ENCODE measurements at places on chromosomes 2 and 18.

- DNase-seq = no peak
These were observed 58.6 kb upstream of the GLS start for GRCh38 chr2:190822043-190822442.

GRCh38 chr2:57075226-57075625, 891.4 kb downstream of the CCDC85A start:
- no peak for DNase-seq

GRCh38 chr18:79043288-79043687, 25.9 kb upstream of the ATP9B start:
- no peak for DNase-seq

- no peak for DNase-seq
These were observed 79.1 kb upstream of the EPB41L3 start for GRCh38 chr18:5622905-5623304.

DNA sequence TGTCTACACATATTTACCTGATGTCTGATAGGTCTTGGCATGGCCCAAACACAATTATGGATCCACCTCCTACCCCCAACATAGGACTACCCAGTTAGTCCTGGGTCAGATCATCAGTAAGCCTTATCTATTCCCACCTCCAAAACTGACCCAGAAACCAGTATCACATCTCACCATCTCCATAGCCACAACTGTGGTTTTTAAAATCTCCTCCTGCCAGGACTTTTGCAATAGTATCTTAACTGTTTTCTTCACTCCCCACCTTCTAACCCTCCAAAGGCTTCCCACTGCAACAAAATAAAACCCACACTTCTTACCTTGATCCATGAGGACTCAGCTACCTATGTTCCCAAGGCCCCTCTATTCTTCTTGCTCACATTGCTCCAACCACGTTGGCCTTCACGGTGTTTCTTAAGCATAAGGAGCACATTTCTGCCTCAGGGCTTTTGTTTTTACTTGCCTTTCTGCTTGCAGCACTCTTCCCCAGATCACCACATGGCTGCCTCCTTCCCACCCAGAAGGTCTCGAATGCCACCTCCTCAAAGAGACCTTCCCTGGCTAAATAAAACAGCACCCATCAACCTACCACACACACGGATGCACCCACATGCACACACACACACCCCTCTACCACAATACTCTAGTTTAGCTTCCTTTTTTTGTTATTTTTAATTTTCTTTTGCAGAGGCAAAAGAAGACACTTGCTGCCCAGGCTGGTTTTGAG, 125.9 kb upstream of the SLC1A4 start:
- DNase-seq = no peak

GRCh38 chr2:176114120-176114929, 2.3 kb upstream of the HOXD10 start:
- no peak for DNase-seq

GRCh38 chr2:112047537-112048235, 7.4 kb upstream of the TMEM87B start:
- DNase-seq = no peak

GRCh38 chr18:29218091-29218490, 1041.2 kb upstream of the CDH2 start:
- DNase-seq = no peak

DNA sequence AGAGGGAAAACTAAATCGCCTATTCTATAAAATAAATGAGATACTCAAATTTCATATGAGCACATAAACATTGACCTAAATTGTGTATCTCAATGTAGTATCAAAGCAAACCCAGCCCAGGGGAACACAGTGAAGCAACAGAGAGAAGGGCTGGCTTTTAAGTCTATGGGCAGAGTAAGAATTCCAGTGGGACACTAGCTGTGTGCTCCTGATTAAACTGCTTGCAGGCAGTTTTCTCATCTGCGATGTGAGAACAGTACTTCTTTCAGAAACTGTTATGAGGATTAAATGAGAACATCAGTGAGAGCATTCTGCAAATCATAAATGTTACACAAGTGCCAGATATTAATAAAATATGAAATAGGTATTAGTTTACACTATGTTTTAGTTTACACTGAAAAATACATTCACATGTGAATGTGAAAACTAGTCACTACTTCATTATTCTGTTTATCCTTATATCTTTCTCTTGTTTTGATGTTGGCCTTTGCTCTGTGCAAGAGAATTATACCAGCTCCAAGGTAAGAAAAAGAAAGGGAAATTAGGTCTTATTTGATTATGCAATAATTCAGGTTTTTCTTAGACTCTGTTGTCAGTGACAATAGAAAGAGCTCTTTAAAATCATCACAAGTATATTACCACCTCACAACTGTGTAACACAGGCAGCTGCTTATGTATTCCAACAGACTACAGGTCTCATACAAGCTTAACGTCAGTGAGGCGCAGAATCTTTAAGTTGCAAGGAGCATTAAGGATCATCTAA, 47.5 kb downstream of the GAREM1 start:
- no peak for DNase-seq

- DNase-seq = no peak
These were observed 1050.9 kb upstream of the LRRTM1 start for GRCh38 chr2:81355436-81355835.

DNA sequence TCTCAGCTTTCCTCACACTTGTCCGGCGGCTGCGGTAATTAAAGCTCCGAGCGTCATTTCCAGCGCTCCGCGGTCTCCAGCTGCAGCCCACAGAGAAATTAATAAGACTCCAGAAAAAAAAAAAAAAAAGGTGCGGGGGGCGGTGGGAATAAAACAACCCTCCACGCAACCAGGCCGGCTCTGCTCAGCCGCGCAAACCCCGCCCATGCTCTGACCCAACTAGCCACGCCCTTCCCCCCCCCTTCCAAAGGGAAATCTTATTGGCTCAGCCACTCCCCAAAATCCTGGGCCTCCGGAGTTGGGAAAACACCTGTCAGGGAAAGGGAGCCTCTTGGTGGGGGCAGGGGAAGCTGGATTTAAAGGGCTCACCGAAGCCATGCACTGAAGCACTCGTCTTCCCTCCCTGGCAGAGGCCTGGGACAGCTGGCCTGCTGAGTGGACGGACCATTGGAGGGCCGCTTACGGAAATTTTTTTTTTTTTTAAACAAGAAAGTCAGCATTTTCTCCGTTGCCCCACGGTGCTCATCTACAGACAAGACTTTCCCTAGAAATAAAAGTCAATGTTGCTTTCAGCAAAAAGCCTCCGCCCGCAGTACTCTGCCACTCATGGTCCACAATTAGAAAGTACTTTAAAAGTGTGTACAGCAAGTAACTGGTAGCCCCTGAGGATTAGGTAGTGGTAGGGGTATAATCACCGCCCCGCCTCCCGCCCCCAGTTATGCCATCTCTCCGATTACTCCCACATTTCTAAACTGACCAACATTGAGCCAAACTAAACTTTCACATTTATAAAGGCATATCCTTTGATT, 674 bp upstream of the ERBB4 start:
- no peak for DNase-seq

DNA sequence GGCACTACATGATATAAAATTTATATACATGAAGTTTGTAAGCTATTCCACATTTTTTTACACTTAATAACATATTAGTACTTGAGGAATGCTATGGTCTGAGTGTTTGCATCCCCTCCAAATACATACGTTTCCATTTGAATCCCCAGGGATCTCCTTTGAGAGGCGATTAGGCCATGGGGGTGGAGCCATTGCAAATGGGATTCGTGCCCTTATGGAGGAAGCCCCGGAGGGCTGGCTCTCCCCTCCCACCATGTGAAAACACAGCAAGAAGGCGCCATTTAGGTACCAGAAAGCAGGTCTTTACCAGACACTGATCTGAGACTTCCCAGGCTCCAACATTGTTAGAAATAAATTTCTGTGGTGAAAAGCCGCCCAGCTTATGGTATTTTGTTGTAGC, 20.8 kb upstream of the MBP start:
- DNase-seq = no peak

- peak; percentile 24 for DNase-seq
These were observed 14.3 kb downstream of the COPS7B start for GRCh38 chr2:231800493-231801091.

DNA sequence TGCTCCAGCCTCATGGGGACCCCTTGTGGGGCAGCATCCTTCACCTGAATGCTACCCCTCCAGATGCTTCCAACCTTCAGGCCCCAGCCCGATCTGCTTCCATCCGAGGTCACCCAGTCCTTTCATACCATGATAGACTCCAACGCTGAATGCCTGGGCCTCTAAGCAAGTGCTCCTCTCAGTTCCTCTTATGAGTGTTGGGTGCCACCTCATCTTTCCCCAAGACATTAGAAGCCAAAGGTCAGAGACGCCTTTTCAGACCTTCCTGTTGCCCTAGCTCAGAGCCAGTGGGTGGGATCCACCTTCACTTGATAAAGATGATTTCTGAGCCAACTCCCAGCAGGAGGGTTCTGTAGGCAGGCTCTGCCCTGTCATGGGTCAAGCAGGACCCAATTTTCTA, 174.5 kb upstream of the MGAT5 start:
- DNase-seq = peak; percentile 21

DNA sequence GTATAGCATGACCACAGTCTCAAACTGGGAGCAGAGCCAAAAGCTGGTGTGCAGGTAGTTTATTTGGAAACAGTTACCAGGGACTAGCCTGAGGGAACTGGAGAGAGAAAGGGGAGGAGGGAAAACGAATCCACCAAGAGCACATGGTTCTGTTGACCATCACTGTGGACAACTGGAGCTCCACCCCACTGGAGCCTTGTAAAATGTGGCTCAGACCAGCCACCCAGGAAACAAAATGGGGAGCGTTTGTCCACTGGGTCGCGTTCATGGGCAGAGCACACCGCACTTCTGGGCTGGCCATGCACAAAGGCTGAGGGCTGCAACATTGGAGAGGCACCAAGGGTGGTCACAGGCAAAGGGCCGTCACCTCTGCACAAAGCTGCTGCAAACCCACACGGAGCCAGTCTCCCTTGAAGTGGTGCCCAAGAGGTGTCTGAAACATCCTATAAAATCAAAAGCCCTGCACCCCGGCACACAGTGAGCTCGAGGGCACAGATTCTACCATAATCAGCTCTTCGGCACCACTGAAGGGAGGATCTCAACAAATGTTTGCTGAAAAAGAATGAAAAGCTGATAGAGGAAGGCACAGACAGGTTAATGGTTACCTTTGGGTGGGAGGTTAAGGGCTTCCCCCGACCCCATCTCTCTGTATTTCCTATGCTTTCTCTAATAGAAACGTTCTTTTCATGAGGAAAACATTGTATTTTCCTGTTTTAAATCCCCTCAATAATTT, 192.9 kb downstream of the INHBB start:
- DNase-seq = no peak

DNA sequence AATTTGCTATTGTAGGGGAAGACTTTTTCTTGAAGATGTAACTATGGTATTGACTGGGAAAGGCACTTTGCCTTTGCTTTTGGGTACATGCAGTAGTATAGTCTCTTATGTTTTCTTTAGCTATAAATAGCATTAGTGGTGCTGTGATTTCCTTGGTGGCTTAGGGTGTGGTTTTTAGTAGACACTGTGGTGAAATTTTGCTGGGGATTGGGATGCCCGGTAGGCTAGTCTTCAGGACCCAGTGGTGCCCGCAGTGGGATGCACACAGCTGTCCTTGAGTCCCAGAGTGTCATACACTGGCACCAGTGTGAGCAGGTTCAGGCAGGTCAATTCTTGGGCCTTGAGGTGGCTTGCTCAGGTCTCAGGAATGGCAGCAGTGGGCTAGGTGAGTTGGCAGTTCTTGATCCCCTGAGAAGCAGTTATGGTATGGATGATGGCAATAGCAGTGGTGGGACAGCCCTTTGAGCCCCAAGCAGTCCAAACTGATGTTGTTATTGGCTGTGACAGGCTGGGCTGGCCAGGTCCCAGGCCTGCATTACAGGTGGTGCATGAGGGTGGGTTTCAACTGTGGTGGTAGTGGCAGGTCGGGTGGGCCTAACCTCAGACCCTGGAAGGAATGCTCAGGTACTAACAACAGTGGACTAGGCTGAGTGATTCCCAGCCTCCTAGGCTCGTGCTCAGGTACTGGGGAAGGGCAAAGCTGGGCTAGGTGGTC, 124.3 kb downstream of the XRCC5 start:
- no peak for DNase-seq

DNA sequence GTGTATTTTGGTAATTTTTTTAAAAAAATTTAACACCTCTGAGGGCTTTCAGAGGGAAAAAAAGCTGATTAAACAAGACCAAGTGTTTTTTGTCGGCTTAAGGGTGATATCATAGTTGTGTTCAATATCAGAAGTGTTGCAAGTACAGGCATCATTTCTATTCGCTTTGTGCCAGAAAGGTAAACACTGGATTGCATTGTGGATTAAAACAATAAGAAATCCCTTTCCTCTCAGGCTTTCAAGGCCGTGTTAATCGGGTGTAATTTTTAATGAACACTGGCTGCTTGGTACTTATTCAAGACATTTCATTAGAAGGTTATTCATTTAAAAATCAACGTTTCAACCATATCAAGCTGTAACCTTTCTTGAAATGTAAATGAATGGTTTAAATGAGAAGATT, 18.3 kb downstream of the FIGN start:
- no peak for DNase-seq

DNA sequence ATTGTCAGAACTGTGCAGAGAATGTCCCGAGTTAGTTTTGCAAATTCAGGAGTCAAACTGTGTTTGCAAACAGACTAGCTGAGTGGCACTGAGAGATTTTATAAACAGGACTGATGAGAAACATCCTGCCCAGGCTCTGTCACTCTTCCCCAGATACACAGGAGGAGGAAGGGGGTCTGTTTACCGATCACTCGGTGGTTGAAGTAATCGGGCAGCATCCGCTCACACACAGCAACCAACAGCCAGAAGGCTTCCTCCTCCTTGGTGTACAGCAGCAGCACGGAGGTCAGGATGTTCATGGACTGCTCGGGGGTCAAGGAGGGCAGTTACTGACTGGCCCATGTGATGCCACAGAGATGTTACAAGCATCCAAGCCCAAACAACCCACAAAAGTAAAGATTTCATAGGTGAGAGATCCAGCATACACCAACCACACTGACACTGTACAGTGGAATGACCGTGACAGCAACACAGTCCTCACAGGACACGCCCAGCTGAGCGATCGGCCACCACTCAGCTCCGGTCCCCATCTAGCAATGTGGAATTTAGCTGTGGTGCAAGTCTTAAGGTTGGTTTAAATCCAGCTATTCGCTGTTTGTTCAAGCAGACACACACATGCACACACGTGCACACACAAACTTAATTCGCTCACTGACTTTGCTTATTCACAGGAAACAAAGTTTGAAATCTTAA, 30.1 kb downstream of the RPL31 start:
- DNase-seq = no peak

DNA sequence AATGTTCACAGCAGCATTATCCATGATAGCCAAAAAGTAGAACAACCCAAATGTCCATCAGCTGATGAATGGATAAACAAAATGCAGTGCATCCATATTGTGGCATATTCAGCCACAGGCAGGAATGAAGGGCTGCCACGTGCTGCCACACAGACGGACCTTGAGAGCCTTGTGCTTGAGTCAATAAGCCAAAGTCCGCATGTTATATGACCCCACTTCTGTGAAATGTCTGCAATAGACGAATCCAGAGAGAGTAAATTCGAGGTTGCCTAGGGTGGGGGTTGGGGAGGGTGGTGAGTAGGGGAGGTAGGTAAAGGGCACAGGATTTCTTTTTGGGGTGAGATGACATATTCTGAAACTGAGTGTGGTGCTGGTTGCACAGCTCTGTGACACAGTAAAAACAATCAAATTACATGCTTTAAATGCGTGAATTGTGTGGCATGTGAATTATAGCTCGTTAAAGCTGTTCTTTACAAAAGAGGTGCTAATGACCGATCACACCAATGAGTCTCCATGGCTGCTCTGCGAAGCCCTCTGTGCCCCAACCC, 38.9 kb upstream of the LDLRAD4 start:
- DNase-seq = no peak

- DNase-seq = peak; percentile 28
These were observed 490 bp downstream of the NDUFS1 start for GRCh38 chr2:206158563-206159345.
